IMR-90 (cell line): ENCODE measurements at places on chromosomes 5 and 9.

DNA sequence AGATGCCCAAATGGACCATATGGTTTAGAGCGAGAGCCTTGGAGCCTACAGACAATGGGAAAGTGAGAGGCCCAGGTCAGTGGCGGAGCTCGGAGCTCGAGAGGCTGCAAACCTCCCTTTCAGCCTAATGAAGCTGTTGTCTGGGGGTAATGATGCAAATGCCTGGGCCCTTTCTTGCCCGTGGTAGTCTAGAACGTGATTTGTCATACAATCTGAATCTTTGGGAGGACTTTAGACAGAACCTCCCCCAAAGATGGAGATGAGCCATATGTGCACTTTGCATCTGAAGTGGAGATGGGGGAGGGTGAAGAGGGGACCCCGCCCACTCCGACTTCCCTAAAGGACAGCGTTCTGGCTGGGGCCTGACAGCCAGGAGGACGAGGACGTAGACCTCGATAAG is 10.3 kb upstream of the NEUROG1 start:
- DNase-seq: no peak
- no peak overlapping the region for H3K4me3 ChIP-seq
- H3K36me3 ChIP-seq: no peaks in the 10 kb centered on the region
- H3K4me1 ChIP-seq: peaks cover 2% of the 10 kb centered on the region; the same call in 1 of the 2 replicates
- no peak overlapping the region for H3K27ac ChIP-seq

DNA sequence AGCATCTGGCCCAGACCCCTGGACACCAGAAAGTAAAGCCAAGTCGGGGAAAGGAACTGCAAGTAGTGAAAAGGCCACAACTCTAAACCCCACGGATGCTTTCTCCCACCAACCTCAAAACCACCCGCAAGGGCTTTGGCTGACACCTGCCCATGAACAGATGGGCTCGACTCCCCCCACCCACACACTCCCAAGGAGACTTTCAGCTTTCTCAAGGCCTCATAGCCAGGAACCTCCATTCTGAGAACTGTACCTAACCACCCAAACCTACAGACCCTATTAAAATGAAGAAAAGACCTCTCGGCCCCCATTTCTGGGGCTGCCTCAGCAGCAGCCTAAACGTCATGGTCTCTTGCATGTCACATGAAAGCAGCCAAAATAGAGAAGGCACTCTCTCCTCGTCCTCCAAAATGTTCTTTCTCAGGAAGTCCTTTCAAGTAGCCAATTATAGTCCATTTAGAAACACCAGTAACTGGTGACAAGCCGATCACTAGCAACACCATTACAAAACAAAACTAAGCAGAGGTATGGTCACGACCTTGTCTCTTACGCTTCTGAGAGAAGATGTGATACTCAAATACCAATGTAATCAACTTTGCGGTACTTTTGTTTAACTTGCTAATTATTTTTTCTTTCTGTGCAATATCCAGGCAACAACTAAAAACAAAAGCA is 2.9 kb downstream of the B4GALT1 start:
- no peaks in the 10 kb centered on the region for H3K27me3 ChIP-seq
- H3K27ac ChIP-seq: no peak overlapping the region
- H3K4me1 ChIP-seq: peaks cover 49% of the 10 kb centered on the region
- no peak overlapping the region for H3K4me3 ChIP-seq
- no peak for DNase-seq

- H3K27ac ChIP-seq: no peak overlapping the region
- DNase-seq: no peak
- H3K27me3 ChIP-seq: peaks cover 31% of the 10 kb centered on the region
- H3K36me3 ChIP-seq: no peaks in the 10 kb centered on the region
- no peak overlapping the region for H3K4me3 ChIP-seq
- no peaks in the 10 kb centered on the region for H3K4me1 ChIP-seq
These were observed 14.2 kb downstream of the UNC5A start for GRCh38 chr5:176824604-176825003.

GRCh38 chr9:71630377-71630995 is 137.8 kb downstream of the CEMIP2 start:
- no peak overlapping the region for H3K27ac ChIP-seq
- H3K27me3 ChIP-seq: peaks cover 4% of the 10 kb centered on the region; the same call in 1 of the 2 replicates

- H3K4me3 ChIP-seq: no peak overlapping the region
- peaks cover 8% of the 10 kb centered on the region for H3K27me3 ChIP-seq
- no peak overlapping the region for H3K27ac ChIP-seq
- DNase-seq: no peak
These were observed 137.5 kb downstream of the C5orf15 start for GRCh38 chr5:133830911-133831310.

DNA sequence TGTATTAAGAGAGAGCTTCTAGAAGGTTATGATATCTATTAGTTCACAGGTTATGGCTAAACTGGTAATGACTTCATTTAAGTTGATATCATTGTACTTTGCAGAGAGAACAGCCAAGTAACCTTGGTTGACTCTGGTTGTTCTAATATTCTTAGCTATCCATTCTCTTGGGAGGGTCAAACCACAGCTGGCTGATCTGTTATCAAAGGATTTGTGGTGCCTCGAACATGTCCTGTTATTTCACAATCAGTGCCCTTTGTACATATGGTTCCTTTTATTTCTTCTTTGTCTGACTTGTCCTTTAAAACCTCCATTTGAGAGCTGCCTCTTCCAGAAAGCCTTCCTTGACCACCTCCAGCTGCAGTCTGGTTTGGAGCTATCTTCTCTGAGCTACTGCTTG is 61.7 kb downstream of the PDE8B start:
- no peaks in the 10 kb centered on the region for H3K4me1 ChIP-seq
- no peak overlapping the region for H3K4me3 ChIP-seq
- no peaks in the 10 kb centered on the region; the same call in 1 of the 2 replicates for H3K27me3 ChIP-seq
- no peak overlapping the region for H3K27ac ChIP-seq

DNA sequence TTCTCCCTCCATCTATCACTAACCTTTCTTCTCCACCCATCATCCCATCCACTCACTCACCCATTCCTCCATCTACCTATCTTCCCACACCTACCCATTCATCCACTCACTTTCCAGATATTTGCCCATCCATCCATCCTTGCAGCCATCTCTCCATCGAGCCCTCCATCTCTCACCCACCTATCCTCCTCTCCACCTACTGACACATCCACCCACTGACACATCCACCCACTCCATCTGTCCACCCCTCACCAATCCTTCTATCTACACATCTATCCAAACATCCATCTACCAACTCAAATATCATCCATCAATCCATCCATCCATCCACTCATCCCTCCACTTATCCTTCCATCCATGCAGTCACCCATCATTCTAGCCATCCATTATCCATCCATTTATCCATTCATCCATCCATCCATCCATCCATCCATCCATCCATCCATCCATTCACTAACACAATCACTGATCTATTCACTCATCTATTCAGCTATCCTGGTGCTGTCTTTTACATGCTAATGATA is 68.9 kb upstream of the SPTLC1 start:
- H3K27me3 ChIP-seq: no peaks in the 10 kb centered on the region
- no peak overlapping the region for H3K27ac ChIP-seq
- DNase-seq: no peak
- H3K4me1 ChIP-seq: peaks cover 27% of the 10 kb centered on the region
- H3K4me3 ChIP-seq: no peak overlapping the region

GRCh38 chr5:172866802-172867748 is 33.0 kb downstream of the ERGIC1 start:
- no peak overlapping the region for H3K4me3 ChIP-seq
- peaks cover 44% of the 10 kb centered on the region for H3K4me1 ChIP-seq
- peak overlapping the region; percentile 47 for H3K27ac ChIP-seq
- DNase-seq: peak; percentile 31
- peaks cover 1% of the 10 kb centered on the region; the same call in 1 of the 2 replicates for H3K36me3 ChIP-seq

DNA sequence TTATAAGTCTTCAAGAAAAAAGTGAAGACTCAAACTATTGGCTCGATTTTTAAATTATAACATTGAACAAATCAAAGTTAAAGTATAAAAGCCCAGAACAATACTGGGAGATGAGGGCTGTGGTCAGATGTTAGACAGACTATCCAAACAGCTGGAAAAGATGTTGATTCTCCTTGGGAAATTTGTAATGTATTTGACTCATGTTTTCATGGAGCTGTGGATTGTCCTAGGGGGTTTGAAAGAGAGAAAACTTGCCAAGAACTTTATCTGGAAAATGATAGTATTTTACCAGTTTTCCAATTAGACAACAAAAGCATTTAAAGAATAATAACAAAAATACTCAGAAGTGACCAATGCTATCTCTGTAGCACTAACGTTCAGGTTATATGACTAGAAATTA is 339.2 kb downstream of the ARL15 start:
- no peak for DNase-seq
- H3K4me3 ChIP-seq: no peak overlapping the region
- no peaks in the 10 kb centered on the region for H3K36me3 ChIP-seq
- H3K4me1 ChIP-seq: no peaks in the 10 kb centered on the region
- H3K27ac ChIP-seq: no peak overlapping the region

DNA sequence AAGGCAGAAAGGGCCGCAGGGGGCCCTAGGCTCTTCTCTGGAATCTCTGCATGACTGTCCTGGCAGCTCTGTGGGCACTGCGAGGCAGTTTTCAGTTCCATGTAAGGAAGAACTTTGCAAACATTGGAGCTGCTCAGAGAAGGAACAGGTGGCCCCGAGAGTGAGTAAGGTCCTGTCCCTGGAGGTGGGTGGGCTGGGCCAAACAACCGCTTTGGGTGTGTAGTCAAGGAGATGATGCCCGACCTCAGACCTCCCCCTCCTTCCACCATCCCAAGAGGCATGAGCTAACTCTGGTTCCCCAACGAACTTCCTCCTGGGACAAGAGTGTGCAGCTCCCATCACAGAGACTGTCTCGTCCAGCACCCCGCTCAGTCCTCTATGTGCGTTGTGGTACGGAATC is 20.5 kb downstream of the CSF1R start:
- H3K36me3 ChIP-seq: no peaks in the 10 kb centered on the region
- H3K27me3 ChIP-seq: no peaks in the 10 kb centered on the region
- H3K27ac ChIP-seq: peak overlapping the region; percentile 48; the same call in 1 of the 2 replicates
- peak; percentile 15 for DNase-seq
- H3K4me1 ChIP-seq: peaks cover 33% of the 10 kb centered on the region

DNA sequence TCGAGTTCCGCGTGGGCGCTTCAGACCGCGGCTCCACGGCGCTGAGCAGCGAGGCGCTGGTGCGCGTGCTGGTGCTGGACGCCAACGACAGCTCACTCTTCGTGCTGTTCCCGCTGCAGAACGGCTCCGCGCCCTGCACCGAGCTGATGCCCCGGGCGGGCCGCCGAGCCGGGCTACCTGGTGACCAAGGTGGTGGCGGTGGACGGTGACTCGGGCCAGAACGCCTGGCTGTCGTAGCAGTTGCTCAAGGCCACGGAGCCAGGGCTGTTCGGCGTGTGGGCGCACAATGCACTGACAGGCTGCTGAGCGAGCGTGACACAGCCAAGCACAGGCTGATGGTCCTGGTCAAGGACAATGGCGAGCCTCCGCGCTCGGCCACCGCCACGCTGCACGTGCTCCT is 3.7 kb upstream of the PCDHB15 start:
- no peak overlapping the region for H3K4me3 ChIP-seq
- no peaks in the 10 kb centered on the region for H3K4me1 ChIP-seq
- DNase-seq: no peak

DNA sequence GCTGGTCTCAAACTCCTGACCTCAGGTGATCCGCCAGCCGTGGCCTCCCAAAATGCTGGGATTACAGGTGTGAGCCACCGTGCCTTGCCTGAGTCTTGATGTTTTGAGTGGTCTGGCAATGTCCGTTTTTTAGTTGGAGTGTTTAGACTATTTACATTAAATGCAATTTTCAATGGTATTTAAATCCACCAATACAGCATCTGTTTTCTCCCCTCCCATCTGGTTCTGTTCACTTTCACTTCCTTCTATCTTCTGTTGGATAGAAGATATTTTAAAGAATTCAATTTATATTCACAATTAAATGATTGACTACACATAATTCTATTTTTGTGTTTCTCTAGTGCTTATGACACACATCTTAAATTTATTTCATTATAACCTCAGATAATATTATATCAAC is 26.0 kb upstream of the PCAT7 start:
- no peaks in the 10 kb centered on the region for H3K27me3 ChIP-seq
- no peak for DNase-seq
- no peaks in the 10 kb centered on the region for H3K36me3 ChIP-seq
- H3K4me1 ChIP-seq: no peaks in the 10 kb centered on the region
- H3K27ac ChIP-seq: no peak overlapping the region
- no peak overlapping the region for H3K4me3 ChIP-seq
